Right ventricle myocardium superior (tissue), 1 donor: ENCODE measurements at places on chromosomes 2 and 18. TPM values are rescaled to one million over a fixed set of nuclear protein-coding genes. Genes with fewer than 3 reads are reported as not detected.

Gene TMEM169
- 0.62 TPM for total RNA-seq

Gene G6PC2
- not detected for total RNA-seq

- DNase-seq, result no peak
Measured at GRCh38 chr2:160289831-160290230, 89.8 kb upstream of the ITGB6 start.

GRCh38 chr2:143564419-143564818, 435.2 kb downstream of the ARHGAP15 start:
- no peak for DNase-seq
